Activated CD8-positive, alpha-beta memory T cell treated with anti-CD3 and anti-CD28 coated beads for 4 hours (primary cell): ENCODE measurements at places on chromosomes 7 and 10.

DNA sequence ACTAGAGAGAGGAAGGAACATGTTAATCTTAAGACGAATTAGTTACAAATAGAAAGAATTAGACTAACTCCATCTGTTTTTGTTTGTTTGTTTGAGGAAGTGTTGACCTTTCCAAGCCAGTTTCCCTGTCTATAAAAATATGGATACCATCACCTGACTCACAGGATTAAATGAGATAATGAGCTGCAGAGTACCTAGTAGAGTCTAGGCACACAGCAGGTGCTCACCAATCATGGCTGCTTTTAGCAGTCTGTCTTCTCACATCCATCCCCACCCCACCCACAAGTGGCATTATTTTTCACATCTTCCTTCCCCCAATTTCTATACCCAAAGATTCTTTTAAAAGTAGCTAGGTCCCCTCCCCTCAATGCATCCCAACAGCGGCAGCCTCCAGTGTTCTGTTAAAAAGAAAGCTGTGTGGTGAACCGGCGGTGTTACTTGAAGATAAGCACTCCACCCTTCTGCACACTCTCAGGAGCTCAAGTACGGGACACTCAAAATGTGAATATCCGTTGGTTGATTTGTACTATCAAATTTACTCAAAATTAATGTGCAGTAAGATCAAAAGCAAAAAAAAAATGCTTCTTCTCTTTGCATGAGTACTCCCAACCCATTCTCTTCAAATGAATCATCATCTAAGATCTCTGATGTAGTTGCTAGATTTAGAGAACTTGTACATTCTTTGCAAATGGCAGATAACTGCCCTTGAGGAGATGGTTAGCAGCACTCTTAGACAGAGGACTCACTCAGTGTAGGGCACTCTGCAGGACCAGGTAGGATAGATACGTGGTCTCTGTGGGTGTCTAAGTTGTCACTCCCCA is 145.4 kb upstream of the ASAH2 start:
- DNase-seq: no peak

GRCh38 chr7:1229956-1230355 is 2.7 kb upstream of the UNCX start:
- no peak for DNase-seq

- DNase-seq: no peak
Observed at GRCh38 chr10:107986571-107986970, 822.1 kb upstream of the SORCS1 start.

DNA sequence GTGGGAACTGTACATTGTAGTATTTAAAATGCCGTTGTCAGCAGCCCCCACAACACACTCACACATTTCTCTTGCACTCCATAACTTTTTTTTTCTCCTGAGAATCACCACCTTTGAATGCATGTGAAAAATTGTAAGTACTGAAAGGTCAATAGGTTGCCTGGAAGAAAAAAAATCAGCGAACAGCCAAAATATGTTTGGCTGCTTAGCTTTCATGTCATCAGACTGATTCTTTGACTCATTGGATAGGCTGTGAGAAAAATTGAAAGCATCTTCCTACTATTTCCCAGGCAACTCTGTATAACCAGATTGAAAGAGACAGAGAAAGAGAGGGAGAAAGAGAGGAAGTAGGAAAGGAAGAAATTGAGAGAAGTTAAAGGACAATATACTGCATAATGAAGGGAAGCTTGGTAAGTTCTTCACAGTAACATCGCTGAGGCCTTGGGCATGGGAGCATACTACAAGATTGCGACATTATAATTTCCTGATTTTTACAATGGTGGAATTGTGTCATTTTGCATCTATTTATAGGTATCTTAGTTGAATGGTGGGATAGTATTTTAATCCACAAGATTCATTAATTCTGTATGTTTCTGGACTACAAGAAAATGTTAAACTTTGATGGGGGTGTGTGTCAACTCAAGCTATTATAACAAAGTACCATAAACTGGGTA is 249.3 kb upstream of the KCND2 start:
- no peak for DNase-seq
